ENCODE measurements at places on chromosomes 12 and 14.

GRCh38 chr14:38256533-38256840 is 594 bp upstream of the CLEC14A start:
- DNase-seq = no peak

GRCh38 chr12:69500631-69501030 is 30.4 kb downstream of the FRS2 start:
- no peak for DNase-seq

DNA sequence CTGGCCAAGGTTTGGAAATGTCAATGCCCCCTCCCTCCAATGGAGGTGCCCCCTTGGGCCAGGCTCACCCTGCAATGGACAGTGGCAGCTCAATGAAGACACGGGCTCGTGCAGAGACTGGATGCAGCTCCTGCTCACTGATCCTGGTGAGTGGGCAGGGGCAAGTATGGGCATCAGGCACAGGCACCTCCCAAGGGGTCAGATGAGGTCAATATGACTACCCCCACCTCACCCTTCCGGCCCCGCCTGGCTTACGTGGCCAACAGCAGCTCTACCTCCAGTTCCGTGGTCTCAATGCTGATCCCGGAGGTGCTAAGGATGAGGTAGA is 13.6 kb downstream of the ITGA7 start:
- no peak for DNase-seq

- no peak for DNase-seq
Measured at GRCh38 chr14:95444132-95445129, 72.0 kb downstream of the SYNE3 start.

All from stimulated activated CD4-positive, alpha-beta T cell treated with anti-CD3 and anti-CD28 coated beads, Interleukin-1b, Interleukin-23, amount 100 ng/mL, for 4 hours (primary cell).